Astrocyte of the hippocampus (primary cell): ENCODE measurements at places on chromosomes 3 and 15.

DNA sequence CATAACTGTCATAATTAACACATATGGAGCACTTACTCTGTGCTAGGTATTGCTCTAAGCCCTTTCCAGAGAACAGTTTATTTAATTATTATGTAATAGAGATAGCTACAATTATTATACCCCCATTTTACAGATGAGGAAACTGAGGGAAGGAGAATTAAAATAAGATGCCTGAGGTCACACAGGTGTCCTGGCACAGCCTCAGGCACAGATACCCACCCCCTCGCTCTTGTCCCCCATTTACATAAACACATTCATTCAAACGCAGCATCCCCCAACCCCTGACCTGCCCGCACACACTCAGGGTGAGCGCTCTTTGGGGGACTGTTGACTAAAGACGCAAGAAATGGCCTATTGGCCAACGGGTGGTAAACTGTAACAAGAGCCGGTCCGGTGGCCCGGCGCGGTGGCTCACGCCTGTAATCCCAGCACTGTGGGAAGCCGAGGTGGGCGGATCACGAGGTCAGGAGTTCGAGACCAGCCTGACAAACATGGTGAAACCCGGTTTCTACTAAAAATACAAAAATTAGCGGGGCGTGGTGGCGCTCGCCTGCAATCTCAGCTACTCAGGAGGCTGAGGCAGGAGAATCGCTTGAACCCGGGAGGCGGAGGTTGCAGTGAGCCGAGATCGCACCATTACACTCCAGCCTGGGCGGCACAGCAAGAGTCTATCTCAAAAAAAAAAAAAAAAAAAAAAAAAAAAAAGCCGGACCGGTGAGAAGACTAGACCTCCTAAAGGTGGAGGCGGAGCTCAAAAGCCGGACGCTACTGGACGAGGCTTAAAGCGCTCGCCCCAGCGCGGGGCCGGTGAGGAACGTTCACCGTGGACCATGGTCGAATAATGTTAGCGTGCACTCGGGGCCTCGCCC lies 1.9 kb upstream of the ISL2 start:
- DNase-seq = no peak

- no peak for DNase-seq
Measured at GRCh38 chr15:92409006-92409405, 15.3 kb downstream of the ST8SIA2 start.

DNA sequence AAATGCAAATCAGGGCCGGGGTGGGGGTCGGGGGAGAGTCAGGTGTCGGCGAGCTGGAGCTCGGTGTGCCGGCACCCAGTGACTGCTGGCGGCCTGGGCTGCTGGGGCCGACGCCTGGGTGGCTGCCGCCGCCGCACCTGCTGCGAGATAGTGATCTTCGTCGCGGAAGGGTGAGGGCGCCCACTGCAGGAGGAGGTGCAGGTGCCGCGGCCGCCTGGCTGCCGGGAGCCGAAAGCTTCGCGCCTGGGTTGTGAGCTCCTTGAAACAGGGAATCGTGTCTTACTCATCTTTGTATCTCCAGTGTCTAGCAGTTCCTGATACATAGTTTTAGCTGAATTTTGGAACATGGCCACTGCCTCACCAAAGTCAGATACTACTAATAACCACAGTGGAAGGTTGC lies 64.0 kb upstream of the CPOX start:
- peak; percentile 1 for DNase-seq

GRCh38 chr15:87365186-87365585 lies 891.4 kb downstream of the NTRK3 start:
- DNase-seq = peak; percentile 78

DNA sequence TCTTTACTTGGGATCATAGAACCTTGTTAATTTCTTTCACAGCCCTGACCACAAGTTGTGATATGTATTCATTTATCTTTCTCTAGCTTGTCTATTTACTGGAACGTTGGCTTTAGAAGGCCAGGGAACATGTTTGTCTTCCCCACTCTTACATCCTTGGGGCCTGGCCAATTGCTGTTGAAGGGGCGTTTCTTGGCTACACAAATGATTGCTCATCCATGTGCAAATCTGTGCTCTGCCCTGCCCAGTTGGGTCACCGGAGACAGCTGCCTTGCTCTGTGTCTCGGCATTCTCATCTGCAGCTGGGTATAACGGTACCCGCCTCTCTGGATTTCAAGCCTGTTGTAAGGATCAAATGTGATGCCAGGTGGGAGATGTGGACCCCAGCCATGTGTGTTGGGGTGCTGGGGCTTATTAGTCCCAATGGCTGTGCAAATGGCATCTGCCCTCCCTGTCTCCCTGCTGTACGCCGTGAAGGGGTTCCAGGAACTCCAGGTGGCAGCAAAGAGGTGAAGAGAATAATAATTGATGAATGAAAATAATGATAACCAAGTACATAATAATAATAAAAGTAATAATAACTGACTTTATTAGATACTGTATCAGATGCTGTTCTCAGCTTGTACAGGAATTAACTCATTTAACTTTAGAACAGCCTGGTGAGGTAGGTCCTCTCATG lies 24.0 kb upstream of the TLE3 start:
- peak; percentile 80 for DNase-seq

DNA sequence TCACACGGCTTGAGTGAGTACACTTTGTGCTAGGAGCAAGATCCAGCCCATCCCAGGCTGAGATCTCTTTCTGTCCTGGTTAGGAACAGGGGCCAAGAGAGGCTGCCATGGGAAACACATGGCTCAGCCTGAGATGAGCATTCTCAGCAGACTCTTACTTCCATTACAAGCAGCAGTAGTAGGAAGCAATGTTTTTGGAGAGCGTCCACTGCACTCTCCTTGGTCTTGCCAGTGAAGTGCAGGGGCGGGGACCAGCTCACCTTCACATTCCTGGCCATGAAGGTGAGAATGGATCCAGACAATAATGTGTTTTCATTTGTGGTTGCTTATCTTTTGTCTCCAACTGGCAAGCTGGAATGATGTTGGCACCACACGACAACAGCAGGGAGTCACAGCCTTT lies 24.7 kb downstream of the ZNF80 start:
- DNase-seq = no peak

DNA sequence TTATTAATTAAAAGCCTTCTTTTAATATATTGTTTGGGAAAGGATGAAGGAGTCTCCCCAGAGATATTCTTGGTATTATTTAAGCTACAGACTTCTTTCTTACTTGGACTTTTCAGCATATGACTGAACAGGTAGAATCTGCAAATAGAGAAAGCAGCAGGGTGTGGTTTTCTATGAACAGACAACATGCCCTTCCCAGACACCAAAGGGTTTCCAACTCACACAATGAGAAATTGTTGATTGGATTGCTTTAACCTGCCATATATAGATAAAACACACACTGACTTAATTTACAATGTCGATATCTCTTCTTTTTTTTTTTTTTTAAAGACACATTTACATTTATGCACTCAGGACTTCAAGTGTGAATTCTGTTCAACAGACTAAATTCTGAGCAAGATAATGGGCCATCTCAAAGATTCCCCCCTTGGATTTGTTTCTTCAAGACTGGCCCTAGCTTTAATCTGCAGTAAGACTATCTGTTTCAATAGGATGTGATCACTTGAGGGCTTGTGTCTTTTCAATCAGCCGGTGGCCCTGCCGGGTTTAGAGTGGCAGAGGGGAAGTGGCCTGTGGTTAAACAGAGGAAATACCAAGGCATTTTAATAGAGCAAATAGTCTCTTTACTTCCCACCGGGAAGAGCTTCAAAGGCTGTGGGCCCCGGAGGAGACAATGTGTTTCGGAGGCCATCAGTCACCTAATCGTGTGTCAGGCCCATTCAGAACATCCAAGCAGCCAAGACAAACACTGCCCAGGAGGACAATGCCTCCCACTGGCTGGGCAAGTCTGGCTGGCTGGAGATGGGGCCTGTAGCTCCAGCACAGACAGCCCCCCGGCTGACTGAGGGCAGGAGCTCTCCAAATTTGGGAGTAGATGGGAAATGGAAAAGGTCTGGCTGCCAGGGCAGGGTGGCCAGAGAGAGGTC lies 6.1 kb downstream of the IL17RD start:
- peak; percentile 61 for DNase-seq

- no peak for DNase-seq
Measured at GRCh38 chr3:159899166-159899565, 89.5 kb upstream of the IL12A start.

GRCh38 chr3:30811151-30811795 lies 83.2 kb downstream of the GADL1 start:
- no peak for DNase-seq

- no peak for DNase-seq
Measured at GRCh38 chr15:70486012-70486411, 277.3 kb downstream of the UACA start.
